Ureter (tissue), 1 donor: ENCODE measurements at places on chromosomes 7 and 10. TPM values are rescaled to one million over a fixed set of nuclear protein-coding genes. Genes with fewer than 3 reads are reported as not detected.

LSM5 gene
- 48.4 TPM for total RNA-seq

GRCh38 chr7:74222851-74223710, 13.3 kb downstream of the LAT2 start:
- DNase-seq = no peak

- no peak for DNase-seq
These were observed 11.6 kb downstream of the VENTX start for GRCh38 chr10:133249094-133249780.

CHRM2 gene
- total RNA-seq = 0.81 TPM

- no peak for DNase-seq
These were observed 25.5 kb downstream of the OGDHL start for GRCh38 chr10:49736564-49737113.

CFTR gene
- total RNA-seq = 1.9 TPM

CPXM2 gene
- total RNA-seq = 23.6 TPM

LDB3 gene
- 15.9 TPM for total RNA-seq

PAPSS2 gene
- total RNA-seq = 11.7 TPM

DNA sequence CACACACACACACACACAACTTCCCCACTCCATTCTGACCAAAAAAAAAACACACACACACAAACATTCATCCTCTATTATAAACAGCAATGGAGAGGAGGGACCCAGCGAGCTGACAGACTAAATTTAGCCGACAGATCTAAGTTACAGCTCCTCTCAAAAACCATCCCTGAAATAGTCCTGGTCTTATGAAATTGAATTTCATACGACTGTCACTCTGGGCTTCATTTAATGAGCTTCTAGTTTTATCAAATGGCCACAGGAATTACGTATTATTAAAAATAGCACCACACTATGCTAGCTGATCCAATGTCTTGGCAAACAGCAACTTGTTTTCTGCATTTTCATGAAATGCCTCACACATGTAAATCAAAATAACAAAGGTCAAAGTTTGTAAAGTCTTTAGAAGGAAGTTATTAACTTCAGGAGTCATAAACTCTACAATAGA, 131.3 kb upstream of the ASAH2 start:
- DNase-seq = no peak

VWA2 gene
- total RNA-seq = 5.1 TPM

KAZALD1 gene
- total RNA-seq = 3.4 TPM

DNA sequence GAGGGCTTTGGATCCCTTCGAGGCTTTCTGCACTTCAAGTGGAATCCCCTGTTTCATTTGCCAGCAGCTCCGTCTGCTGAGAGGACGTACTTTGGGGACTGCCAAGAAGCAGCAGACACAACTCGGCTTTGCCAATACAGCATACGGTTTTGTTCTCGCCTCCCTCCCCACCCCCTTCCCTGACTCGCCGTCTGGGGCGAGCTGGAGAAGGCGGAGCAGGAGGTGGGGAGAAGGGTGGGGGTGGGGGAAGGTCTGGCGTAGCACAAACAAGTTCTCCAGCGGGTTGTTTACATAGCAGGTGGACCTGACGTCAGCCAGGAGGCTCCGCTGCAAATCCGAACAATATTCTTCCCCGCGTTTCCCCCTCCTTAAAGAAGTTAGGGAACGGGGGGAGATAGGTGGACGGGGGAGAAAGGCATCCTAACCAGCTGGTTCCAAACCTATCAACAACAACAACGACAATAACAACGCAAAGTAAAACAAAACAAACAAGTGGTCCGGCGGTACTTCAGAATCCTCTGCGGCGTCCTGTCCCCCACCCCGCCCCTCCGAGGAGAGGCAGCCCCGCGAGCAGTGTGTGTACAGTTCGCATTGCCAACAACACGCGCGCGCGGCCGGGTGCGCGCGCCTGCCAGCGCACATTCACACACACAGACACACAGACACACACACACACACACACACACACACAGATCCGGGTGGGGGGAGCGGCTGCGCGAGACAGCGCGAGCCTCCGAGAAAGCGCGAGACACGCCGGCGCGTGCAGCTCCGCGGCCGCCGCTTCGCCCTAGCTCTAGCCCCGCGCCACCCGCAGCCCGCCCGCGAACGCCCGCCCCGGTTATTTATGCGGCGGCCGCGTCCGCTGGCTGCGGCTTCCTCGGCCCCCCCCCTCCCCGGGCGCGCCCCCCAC, 167.0 kb upstream of the PPP1R3A start:
- peak; percentile 84 for DNase-seq

STRIP2 gene
- 0.52 TPM for total RNA-seq

PRSS2 gene
- not detected for total RNA-seq

GRCh38 chr10:89337484-89337883, 9.7 kb downstream of the IFIT3 start:
- no peak for DNase-seq

- no peak for DNase-seq
These were observed 50.5 kb upstream of the NRP1 start for GRCh38 chr10:33385015-33385414.

- DNase-seq = no peak
These were observed 51.9 kb upstream of the ABLIM1 start for GRCh38 chr10:114709984-114710383.

GRCh38 chr10:66472156-66472555, 453.7 kb upstream of the LRRTM3 start:
- no peak for DNase-seq

- no peak for DNase-seq
These were observed 2.5 kb downstream of the DGKB start for GRCh38 chr7:14900051-14900450.

- DNase-seq = no peak
These were observed 165.5 kb downstream of the RPS24 start for GRCh38 chr10:78199005-78199725.

GRCh38 chr10:122515588-122516231, 44.8 kb upstream of the DMBT1 start:
- DNase-seq = no peak

DNA sequence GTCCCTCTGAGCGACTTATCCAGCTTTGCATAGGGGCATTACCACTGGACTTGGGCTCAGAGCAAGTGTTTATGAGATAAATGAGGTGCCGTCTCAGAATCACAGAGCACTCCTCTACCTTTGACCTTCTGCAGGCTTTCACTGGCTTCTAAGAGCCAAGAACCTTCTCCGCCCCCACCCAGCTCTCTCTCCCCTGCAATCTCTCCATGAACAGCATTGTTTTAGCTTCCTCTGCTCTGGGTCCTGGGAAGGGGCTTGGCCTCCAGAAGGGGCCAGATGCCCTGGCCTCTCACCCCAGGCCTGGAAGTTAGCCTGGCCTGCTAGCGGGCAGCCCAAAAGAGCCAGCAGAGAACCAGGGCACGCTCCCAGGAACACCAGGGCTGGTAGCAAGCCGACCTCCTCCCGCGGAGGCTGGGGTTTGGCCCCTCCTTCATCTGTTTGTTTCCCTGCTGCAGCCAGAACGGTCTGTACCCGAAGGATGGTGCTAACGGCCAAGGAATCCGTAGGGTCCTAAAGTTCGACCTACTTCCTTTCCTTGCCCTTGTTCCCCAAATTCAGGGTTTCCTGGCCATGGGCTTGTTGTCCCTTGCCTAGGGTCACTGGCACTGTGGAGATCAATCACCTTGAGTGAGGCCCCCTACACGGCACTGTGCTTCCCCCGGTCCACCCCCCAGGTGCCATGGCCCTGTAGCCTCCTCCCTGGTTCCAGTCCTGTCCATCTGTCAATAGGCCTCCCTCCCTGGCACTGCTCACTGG, 18.7 kb upstream of the DDIT4 start:
- peak; percentile 91 for DNase-seq

- no peak for DNase-seq
These were observed 22.0 kb downstream of the GIMAP6 start for GRCh38 chr7:150610233-150610632.
